ENCODE measurements at places on chromosomes 13 and 19. TPM values are rescaled to one million over a fixed set of nuclear protein-coding genes. Genes with fewer than 3 reads are reported as not detected.

HCST gene
- 154 TPM for total RNA-seq

NRTN gene
- total RNA-seq: not detected

DNA sequence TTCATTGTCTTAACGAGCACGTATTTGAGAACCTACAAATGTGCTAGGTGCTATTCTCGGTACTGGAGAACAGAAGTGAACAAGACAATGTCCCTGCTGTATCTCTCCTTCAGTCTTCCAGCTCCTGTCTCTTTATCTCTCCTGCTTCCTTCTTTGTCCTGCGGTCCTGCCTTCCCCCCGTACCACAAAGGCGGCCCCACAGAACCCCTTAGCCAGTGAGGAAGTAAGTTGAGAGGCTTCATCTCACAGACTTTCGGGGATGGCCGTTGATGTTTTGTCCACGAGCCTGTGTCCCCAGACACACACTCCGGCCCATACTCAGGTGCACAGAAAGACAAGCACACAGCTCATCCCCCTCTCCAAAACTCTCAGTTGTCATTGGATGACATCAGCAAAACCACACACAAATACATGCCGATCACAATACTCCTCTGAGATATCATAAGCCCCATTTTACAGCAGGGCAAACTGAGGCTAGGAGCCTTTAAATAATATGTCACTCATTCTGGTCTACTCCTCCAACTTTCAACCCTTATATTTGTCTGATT is 507 bp upstream of the SWSAP1 start:
- DNase-seq: no peak

NOVA2 gene
- total RNA-seq: not detected

DNA sequence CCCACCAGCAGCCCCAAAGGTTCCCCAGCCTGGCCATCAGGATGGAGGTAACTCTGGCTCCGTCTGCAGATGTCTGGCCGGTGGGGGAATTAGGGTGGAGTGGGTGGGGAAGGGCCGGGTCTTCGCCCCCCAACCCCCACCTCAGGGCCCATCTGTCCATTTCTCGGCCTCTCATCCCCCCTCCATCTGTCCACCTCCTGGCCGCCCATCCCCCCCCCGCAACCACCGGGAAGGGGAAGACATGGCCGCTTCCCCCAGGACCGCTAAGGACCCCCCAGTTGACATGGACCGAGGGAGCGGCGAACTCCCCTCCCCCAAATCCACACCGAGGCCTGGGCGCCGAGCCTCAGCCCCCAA is 793 bp downstream of the LRFN1 start:
- DNase-seq: no peak

DNA sequence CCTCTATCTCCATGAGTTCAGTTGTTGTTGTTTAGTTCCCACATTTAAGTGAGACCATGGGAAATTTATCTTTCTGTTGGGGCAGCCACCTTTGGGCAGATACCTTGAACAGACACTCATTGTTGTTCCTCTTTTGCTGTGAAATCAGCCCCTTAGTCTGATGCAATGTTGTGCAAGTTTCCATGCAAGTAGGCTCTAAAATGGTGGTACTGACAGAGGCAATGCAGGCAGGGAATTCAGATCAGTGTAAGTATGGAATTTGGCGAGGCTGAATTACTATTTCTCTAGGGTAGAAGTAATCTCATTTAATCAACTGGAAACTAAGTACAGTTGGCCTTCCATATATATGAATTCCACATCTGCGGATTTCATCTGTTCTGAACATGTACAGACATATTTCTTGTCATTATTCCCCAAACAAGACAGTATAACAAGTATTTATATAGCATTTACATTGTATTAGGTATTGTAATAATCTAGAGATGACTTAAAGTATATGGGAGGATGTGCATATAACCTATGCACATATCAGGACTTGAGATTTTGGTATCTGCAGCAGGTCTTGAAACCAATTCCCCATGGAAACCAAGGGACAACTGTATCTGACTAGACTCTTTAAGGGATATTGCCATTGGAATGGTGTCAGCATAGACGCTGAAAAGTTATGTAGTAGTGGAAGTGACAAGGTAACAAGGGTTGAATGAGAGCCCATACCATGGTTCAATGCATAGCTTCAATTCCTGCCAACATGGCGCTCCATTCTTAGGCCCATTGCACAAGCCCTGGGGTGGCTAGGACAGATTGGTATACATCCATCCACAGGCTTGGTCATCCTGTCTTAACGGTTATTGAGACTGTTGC is 281.5 kb upstream of the HTR2A start:
- DNase-seq: no peak

Measured in natural killer cell treated with Interleukin-12 subunit alpha and Interleukin-12 subunit beta and Interleukin-15 and Interleukin-18, amount 100 ng/mL, for 72 hours (primary cell).